T-helper 2 cell (primary cell): ENCODE measurements at places on chromosomes 1 and 21.

DNA sequence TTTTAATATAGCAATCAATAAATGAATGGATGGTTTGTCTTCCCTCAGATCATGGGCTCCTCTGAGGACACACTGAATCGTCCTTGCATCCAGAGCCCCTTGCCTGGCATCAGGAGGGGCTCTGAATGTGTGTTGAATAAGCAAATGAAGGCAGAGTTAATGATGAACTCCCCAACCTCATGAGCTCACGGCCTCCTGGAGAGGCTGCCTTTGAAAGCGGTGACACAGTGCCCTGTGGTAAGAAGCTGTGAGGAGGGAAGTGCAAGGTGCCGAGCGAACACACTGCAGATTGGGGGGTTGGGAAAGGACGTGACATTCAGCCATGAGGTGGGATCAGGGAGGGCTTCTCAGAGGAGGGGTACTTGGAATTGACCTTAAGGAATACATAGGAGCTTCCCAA lies 3.2 kb upstream of the PARS2 start:
- DNase-seq, result no peak

DNA sequence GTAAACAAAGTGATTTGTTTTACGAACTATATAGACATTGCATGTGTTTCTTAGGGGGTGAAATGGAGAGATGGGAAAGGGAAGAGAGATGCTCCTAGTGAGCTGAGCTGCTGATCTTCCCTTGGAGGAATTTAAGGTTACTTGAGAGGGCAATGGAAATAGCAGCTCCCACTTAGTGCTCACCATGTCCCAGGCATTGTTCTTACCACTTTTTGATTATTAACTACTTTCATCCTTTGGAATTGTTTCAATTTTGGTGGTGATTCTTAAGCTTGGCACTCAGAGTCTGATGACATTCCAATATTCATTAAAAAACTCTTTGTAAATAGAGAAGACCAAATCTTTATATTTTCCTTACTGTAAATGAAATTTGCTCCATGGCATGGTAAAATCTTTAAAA lies 124.9 kb downstream of the ITSN1 start:
- DNase-seq, result no peak

GRCh38 chr1:244046907-244047611 lies 4.0 kb upstream of the ZBTB18 start:
- no peak for DNase-seq

- no peak for DNase-seq
Measured at GRCh38 chr1:12540580-12541273, 77.3 kb downstream of the DHRS3 start.

- DNase-seq, result no peak
Measured at GRCh38 chr21:37421306-37421705, 54.7 kb downstream of the DYRK1A start.

GRCh38 chr1:205381305-205381704 lies 24.6 kb upstream of the KLHDC8A start:
- no peak for DNase-seq

DNA sequence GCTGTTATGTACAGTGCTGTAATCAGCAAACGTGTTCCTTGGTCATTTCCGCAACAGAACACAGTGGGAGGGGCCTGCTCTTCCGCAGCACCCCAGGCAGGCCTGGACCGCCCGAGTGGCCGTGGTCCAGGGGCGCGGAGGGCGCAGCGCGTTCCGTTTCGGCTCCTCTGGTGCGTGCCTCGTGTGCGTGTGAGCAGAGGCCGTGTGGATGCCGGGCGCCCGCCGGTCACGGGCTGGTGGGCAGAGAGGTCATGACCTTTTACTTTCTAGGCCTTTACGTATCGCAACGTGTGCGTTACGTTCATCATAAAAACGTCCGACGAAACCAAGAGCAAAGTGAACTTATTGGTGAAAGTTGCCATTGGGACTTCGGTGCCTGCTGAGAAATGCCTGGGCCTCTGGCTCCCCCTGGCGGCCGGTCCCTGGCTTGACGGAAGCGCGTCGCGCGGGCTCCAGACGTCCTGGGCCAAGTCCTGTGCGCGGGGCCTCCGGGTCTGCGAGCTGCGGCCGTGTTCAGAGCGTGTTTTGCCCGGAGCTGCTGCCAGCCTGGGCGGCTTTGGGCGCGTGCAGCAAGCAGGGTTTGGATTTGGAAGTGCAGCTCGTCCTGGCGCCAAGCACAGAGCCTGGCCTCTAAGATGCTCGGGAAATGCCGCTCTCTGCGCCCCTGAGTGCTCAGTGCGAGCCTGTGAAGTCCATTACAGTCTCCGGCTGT lies 34.4 kb downstream of the COL18A1 start:
- DNase-seq, result peak; percentile 85

DNA sequence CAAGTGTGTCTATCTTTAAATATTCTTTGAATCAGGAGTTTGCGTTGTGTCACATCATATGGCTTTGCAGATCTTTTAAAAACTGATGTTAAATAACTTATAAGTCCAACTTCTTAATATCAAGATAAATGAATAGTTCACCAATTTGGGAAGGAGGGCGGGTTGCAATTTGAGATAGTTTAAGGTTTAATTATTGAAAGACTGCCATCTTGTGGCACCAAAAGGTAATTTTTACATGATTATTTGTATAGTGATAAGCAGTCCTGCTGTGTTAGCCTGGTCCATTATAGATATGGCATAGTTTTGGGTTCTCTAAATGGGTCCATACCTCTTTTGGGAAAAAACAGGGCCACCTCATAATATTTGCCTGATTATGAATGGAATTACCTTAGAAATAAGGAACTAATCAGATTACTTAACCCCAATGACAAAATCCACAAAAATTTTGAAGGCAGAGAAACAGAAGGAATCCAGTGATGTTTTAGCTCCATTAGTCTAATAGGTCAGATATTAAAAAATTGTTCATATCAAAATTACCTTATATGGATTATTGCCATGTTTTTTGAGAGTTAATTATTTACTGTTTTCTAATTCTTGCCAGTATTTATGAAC lies 64.3 kb downstream of the PRKAA2 start:
- DNase-seq, result no peak

DNA sequence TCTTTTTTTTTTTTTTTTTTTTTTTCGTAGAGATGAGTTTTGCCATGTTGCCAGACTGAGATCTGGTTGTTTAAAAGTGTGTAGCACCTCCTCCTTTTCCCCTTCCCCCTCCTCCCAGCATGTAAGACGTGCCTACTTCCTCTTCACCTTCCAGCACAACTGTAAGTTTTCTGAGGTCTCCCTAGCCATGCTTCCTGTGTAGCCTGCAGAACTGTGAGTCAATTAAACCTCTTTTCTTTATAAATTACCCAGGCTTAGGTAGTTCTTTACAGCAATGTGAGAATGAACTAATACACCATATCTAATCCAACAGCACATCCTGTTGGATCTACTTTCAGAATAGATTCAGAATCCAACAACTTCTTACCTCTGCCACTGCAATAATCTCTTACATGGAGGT lies 111.1 kb downstream of the CLIC6 start:
- DNase-seq, result no peak

- DNase-seq, result no peak
Measured at GRCh38 chr1:228008391-228009115, 1.8 kb downstream of the WNT3A start.

GRCh38 chr1:61451572-61451968 lies 273.4 kb downstream of the TM2D1 start:
- DNase-seq, result no peak

DNA sequence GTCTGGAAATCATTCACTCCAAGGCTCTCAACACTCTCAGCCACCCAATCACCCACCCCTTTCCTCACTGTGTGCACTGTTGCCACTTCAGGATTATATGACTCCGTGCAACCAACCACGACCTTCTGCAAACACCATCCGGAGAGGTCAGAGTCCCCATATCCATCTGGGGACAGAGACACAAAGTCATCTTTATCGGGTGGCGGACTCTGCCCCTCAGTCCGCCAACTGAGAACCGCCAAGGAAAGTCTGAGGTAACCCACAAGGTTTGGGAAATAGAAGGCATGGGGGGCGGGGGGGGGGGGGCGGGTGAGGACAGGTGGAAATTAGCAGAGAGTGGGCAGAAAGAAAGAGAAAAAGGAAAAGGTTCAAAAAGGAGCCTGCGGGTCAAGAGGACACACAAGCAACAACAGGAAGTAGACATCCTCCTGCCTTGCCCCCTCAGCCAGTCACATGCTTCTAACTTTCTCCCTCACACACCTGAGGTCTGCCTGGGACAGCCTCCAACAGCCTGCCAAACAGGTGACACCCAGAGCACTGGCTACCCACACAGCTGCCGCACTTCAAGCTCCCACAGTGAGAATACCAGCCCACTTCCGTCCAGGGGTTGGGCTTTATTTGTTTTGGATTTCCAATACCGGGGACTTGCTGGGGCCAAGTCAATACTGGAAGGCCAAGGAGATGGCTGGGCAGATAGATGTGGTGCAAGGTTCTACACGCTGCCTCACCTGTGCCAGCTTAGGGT lies 58.1 kb downstream of the SSBP3 start:
- DNase-seq, result no peak

DNA sequence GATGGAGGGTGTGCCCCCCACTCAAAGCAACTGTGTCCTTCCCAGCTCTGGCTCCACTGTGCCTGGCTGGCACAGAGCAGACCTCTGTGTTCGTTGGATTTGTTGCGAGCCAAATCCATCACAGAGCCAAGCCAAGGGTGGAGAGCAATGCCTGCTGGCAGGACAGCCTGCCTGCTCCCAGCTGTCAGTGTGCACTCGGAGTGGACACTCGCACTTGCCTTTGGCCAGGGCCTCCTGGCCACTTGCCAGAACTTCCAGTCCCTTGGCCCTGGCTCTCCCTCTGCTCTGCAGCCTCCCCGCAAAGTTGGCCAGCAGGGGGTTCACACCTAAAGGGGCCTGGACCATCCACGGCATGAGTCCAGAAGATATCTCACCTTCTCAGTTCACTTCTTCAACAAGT lies 16.4 kb downstream of the HEYL start:
- no peak for DNase-seq

GRCh38 chr21:43957611-43958362 lies 54.3 kb upstream of the TRAPPC10 start:
- no peak for DNase-seq

DNA sequence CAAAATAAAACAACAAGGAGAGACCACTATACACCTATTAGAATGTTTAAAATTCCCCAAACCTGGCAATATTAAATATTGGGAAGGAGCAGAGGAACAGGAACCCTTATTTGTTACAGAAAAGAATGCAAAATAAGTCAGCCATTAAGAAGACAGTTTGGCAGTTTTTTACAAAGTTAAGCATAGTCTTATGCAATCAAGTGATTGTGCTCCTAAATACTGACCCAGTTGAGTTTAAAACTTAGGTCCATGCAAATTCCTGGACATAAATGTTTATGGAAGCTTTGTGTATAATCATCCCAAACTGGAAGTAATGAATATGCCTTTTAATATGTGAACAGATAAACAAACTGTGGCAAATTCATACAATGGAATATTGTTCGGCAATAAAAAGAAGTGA lies 72.9 kb upstream of the RGS4 start:
- no peak for DNase-seq

DNA sequence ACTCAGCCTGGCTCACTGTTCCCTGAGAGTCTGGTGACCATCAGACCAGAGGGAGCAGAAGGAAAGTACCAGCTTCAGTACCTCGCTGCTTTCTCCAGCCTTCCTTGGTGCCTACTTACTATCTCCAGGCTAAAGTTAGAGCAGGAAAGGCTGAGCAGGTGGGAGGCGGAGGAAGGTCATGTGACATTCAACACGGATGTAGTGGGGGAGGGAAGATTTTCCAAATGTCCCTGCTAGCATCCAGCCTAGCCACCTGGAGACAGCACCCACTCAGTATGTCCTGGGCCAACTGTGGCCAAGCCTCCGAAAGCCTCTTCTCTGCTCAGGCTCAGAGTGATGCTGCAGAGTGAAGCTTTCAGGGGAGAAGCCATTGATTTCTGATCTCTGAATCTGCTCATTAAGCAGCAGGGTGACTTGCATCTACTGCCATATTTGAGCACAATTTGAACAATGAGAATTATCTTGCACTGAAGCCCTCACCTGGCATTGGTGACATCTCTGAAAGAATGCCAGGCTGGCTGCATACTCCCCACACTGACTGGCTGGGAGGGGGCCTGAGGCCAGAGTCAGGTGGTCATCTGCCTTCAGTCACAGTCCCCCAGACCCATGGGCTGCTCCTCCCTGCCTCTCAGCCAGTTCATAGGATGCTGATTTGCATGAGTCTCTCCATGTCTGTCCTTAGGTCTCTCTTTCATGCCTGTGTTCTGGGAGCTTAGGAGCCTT lies 86.2 kb downstream of the KCND3 start:
- no peak for DNase-seq

- no peak for DNase-seq
Measured at GRCh38 chr1:212302745-212303383, 17.7 kb downstream of the PPP2R5A start.

GRCh38 chr1:25556791-25557476 lies 13.5 kb downstream of the LDLRAP1 start:
- no peak for DNase-seq

GRCh38 chr1:28582248-28582615 lies 9.8 kb upstream of the RAB42 start:
- DNase-seq, result no peak

GRCh38 chr1:184322253-184322652 lies 64.6 kb upstream of the C1orf21 start:
- DNase-seq, result no peak

- no peak for DNase-seq
Measured at GRCh38 chr1:234373959-234374254, 651 bp downstream of the COA6 start.

DNA sequence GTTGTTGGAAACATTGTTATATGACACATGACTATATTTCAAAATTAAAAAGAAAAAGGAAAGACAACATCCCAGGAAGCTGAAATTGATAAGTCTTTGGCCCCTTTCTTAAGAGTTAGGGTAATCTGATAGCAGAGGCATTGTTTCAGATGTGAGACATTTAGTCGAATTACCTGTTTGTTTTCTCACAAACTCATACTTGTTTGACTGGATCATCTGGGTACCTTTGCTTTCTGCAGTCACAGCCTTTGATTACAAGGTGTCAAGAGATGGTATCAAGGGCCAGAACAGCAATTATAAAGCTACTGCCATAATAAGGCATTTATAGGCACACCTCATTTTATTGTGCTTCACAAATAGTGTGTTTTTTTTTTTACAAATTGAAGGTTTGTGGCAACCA lies 136.3 kb downstream of the DUSP10 start:
- DNase-seq, result no peak

- no peak for DNase-seq
Measured at GRCh38 chr1:185279571-185279970, 37.5 kb downstream of the IVNS1ABP start.

DNA sequence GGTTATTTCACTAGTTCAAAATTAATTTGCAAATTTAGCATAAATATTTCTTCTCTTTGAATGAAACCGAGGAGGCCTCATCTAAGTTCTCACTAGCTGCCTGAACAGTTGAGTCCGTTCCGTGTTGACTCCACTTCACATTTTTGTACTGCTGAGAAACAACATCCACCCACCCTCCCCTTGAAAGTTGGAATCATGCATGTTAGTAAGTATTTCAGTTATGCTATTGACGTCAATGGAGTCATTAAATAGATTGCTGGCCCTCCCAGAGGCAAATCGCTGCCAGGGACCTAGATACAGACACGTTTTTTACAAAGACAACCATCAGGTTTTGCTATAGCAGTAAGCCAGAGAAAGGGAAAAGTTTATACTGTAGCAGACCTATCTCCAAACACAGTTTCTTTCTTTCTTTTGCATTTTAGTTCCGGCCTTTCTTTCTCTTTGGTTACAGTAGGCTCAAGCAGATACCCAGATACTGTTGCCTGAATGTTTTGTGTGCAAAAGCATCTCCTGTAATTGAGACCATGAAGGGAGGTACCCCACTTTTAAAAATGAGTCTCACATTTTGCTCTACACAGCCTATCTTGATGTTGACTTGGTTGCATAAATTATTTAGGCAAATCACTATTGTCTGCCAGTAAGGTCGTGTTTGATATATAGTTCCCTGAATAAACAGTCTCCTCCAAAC lies 262.6 kb upstream of the SGIP1 start:
- no peak for DNase-seq

GRCh38 chr1:33381977-33382376 lies 48.9 kb downstream of the PHC2 start:
- no peak for DNase-seq
